ENCODE measurements at places on chromosomes 12 and 14.

DNA sequence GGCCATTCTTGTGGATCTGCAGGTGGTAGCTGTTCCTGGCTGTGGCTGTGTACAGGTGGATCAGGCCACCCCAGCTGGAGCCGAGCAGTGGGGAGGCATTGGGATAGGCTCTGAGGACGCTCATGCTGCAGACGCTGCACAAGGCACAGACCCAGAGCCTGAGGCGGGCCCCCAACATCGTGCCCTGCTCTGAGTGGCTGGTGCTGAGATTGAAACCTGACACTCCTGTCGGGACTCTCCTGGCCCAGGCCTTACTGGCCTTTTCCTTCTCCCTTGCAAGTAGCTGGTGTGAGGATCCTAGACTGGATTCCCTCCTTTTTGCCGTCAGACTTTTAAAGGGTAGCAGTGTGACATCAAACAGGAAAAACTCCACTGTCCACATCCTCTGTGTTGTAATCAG lies at the start of gene FGF23:
Gene FGF23, minus strand, starts transcription at position 308 of the 400 bp plus-strand sequence. Its CDS starts 130 bp downstream, at position 178.
- H3K27ac ChIP-seq, result no peak within 1 kb of the TSS
- H3K4me1 ChIP-seq, result no peaks in the 10 kb centered on the region
- DNase-seq, result no peak
- no peak within 1 kb of the TSS for H3K4me3 ChIP-seq
- no peaks in the 10 kb centered on the region for H3K27me3 ChIP-seq

DNA sequence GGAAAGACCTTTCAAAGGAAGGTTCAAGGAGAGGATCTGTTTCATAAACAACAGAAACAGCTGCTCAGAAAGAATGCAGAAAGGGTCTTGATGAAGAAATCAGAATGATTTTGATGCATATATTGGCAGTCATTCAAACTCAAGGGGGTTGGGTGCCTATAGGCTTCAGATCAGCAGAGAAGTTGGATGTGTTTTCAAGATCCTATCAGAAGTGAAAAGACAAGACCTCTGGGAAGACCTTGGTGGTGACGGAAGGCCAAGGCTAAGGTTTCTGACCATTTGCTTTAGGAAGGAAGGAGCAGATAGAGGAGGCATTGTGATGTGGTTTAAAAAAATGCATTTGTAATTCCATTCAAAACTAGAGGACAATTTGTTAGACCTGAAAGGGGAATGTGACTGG lies 15.2 kb upstream of the PTPRB start:
- no peaks in the 10 kb centered on the region for H3K4me1 ChIP-seq
- H3K27me3 ChIP-seq, result no peaks in the 10 kb centered on the region
- no peak overlapping the region for H3K27ac ChIP-seq
- no peak overlapping the region for H3K4me3 ChIP-seq

GRCh38 chr12:52901715-52902541 lies 2.9 kb downstream of the KRT8 start:
- H3K27me3 ChIP-seq, result no peaks in the 10 kb centered on the region
- no peak overlapping the region for H3K4me3 ChIP-seq
- H3K36me3 ChIP-seq, result no peaks in the 10 kb centered on the region
- DNase-seq, result no peak

GRCh38 chr12:10130042-10130441 lies at the start of gene CLEC7A:
Gene CLEC7A, minus strand, starts transcription at chr12:10130199. Its CDS starts 117 bp downstream, at chr12:10130082.
- DNase-seq, result no peak
- H3K36me3 ChIP-seq, result no peaks in the 10 kb centered on the region
- H3K27ac ChIP-seq, result no peak within 1 kb of the TSS
- no peaks in the 10 kb centered on the region for H3K27me3 ChIP-seq
- H3K4me1 ChIP-seq, result no peaks in the 10 kb centered on the region

GRCh38 chr12:70852416-70853150 lies 68.0 kb downstream of the PTPRR start:
- H3K4me3 ChIP-seq, result no peak overlapping the region
- H3K27ac ChIP-seq, result no peak overlapping the region

GRCh38 chr14:41498959-41499358 lies 107.7 kb upstream of the LRFN5 start:
- no peak for DNase-seq
- no peaks in the 10 kb centered on the region for H3K36me3 ChIP-seq
- no peak overlapping the region for H3K27ac ChIP-seq
- no peak overlapping the region for H3K4me3 ChIP-seq

GRCh38 chr12:114916541-114916940 lies 232.6 kb upstream of the TBX3 start:
- no peaks in the 10 kb centered on the region for H3K4me1 ChIP-seq
- H3K27ac ChIP-seq, result no peak overlapping the region
- DNase-seq, result no peak
- H3K36me3 ChIP-seq, result no peaks in the 10 kb centered on the region
- H3K27me3 ChIP-seq, result no peaks in the 10 kb centered on the region

DNA sequence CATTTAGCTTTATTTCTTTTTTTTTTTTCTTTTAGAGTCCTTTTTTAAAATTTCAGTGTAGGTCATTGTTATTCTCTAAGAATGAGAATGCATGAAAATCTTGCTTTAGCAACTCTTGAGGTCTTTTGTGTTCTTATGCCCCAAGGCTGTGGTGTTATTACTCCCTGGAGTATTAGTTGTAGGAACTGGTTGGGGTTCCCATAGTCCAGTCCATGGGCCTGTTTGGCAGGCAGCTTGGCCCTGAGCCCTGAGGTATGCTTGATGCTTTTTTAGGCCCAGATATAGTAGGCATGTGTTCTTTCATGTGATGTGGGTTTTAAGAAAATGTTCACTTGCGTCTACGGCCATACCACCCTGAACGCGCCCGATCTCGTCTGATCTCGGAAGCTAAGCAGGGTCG lies 1.6 kb downstream of the FAM234B start:
- H3K27ac ChIP-seq, result no peak overlapping the region
- no peak overlapping the region for H3K4me3 ChIP-seq
- H3K36me3 ChIP-seq, result no peaks in the 10 kb centered on the region
- H3K27me3 ChIP-seq, result no peaks in the 10 kb centered on the region
- peaks cover 15% of the 10 kb centered on the region for H3K4me1 ChIP-seq

GRCh38 chr12:54749191-54749818 lies 101.1 kb upstream of the DCD start:
- no peak for DNase-seq
- H3K36me3 ChIP-seq, result no peaks in the 10 kb centered on the region
- no peak overlapping the region for H3K27ac ChIP-seq
- H3K4me3 ChIP-seq, result no peak overlapping the region

GRCh38 chr12:113889076-113889475 lies 77.0 kb downstream of the RBM19 start:
- DNase-seq, result no peak
- H3K27me3 ChIP-seq, result no peaks in the 10 kb centered on the region
- peaks cover 12% of the 10 kb centered on the region for H3K36me3 ChIP-seq
- H3K4me1 ChIP-seq, result no peaks in the 10 kb centered on the region
- no peak overlapping the region for H3K4me3 ChIP-seq
- no peak overlapping the region for H3K27ac ChIP-seq

- no peaks in the 10 kb centered on the region for H3K4me1 ChIP-seq
- H3K27ac ChIP-seq, result no peak overlapping the region
- peaks cover 18% of the 10 kb centered on the region for H3K36me3 ChIP-seq
- no peak for DNase-seq
- no peaks in the 10 kb centered on the region for H3K27me3 ChIP-seq
Observed at GRCh38 chr14:90781344-90781761, 34.9 kb downstream of the TTC7B start.

GRCh38 chr14:93938751-93939303 lies 11.7 kb downstream of the FAM181A start:
- peaks cover 25% of the 10 kb centered on the region for H3K36me3 ChIP-seq
- no peak overlapping the region for H3K27ac ChIP-seq
- no peaks in the 10 kb centered on the region for H3K27me3 ChIP-seq
- peaks cover 23% of the 10 kb centered on the region for H3K4me1 ChIP-seq

DNA sequence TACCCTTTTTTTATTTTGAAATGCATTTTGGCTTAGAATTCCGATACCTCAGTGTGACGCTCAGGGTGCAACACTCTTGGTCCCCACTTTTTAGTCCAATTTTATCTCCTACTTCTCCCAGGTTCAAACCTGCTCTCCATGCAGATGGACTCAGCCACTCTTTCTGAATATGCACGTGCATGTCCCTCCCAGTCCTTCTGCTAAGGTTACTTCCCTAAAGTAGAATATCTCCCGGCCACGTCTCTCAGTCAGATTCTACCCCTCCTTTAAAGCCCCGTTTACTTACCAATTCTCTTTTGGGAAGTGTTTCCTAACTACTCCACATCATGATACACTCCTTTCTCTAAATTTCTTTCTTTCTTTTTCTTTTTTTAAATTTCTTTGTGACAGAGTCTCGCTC lies 15.5 kb upstream of the PARP11 start:
- no peak for DNase-seq
- H3K4me1 ChIP-seq, result no peaks in the 10 kb centered on the region
- H3K36me3 ChIP-seq, result no peaks in the 10 kb centered on the region
- H3K27me3 ChIP-seq, result peaks cover 4% of the 10 kb centered on the region

DNA sequence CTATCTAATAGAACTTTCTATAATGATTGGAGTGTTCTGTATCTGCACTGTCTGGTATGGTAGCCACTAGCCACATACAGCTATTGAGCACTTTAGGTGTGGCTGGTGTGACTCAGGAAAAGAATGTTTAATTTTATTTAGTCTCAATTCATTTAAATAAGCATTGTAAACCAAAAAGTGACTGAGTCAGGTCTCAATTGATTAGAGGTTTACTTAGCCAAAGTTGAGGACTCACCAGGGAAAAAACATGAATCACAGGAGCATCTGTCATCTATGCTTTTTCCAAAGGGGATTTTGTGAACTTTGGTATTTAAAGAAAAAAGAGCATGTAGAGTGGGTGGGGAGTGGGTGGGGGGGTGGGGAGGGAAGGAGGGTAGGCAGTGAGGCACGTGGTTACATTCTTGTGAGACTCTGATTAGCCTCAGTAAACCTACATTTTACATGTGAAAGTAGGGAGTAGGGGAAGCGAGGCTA lies 473.1 kb downstream of the ATP23 start:
- H3K27ac ChIP-seq, result peak overlapping the region; percentile 65
- no peaks in the 10 kb centered on the region for H3K27me3 ChIP-seq
- H3K4me3 ChIP-seq, result no peak overlapping the region
- DNase-seq, result no peak
- peaks cover 16% of the 10 kb centered on the region for H3K4me1 ChIP-seq
- H3K36me3 ChIP-seq, result no peaks in the 10 kb centered on the region

GRCh38 chr14:64387232-64387781 lies 846 bp upstream of the MTHFD1 start:
- H3K27me3 ChIP-seq, result no peaks in the 10 kb centered on the region
- H3K36me3 ChIP-seq, result no peaks in the 10 kb centered on the region
- no peaks in the 10 kb centered on the region for H3K4me1 ChIP-seq
- DNase-seq, result peak; percentile 48
- H3K27ac ChIP-seq, result peak overlapping the region; percentile 96
- peak overlapping the region; percentile 60 for H3K4me3 ChIP-seq

- H3K36me3 ChIP-seq, result no peaks in the 10 kb centered on the region
- H3K27me3 ChIP-seq, result no peaks in the 10 kb centered on the region
- no peak overlapping the region for H3K27ac ChIP-seq
- no peak overlapping the region for H3K4me3 ChIP-seq
- no peaks in the 10 kb centered on the region for H3K4me1 ChIP-seq
Observed at GRCh38 chr12:104234926-104235499, 19.4 kb downstream of the TXNRD1 start.

- peaks cover 3% of the 10 kb centered on the region for H3K4me1 ChIP-seq
- no peak overlapping the region for H3K4me3 ChIP-seq
- DNase-seq, result no peak
- H3K27me3 ChIP-seq, result no peaks in the 10 kb centered on the region
- no peak overlapping the region for H3K27ac ChIP-seq
Observed at GRCh38 chr12:24173067-24173466, 223.6 kb upstream of the SOX5 start.

- H3K27ac ChIP-seq, result no peak overlapping the region
- no peak for DNase-seq
- H3K4me1 ChIP-seq, result no peaks in the 10 kb centered on the region
- no peak overlapping the region for H3K4me3 ChIP-seq
Observed at GRCh38 chr12:117507548-117507947, 146.1 kb upstream of the NOS1 start.

DNA sequence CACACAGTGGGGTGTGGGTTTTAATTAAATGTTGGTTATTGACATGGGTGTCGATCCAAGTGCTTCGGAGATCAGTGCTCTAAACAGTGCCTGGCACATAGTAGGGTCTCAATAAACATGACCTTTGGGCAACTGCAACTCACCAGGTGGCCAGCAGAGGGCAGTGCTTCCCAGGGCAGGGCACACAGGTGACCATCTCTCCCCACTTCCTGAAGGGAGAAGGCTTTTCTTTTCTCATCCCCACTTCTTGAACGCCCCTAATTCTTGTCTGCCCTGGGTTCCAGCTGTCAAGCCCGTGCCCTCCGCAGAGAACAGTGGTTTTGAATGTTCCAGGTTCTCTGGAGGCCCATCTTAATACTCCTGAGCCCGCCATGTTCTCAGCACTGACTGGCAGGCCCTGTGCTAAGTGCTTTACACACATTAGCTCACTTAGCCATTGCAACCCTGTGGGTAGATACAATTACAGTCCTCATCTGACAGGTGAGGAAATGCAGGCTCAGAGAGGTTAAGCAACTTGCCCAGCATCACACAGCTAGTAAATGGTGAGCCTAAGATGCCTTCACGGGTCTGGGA lies 16.3 kb downstream of the RAPGEF3 start:
- H3K4me3 ChIP-seq, result no peak overlapping the region
- no peaks in the 10 kb centered on the region for H3K27me3 ChIP-seq
- no peaks in the 10 kb centered on the region for H3K36me3 ChIP-seq
- no peak overlapping the region for H3K27ac ChIP-seq
- peaks cover 19% of the 10 kb centered on the region for H3K4me1 ChIP-seq
- peak; percentile 47 for DNase-seq

DNA sequence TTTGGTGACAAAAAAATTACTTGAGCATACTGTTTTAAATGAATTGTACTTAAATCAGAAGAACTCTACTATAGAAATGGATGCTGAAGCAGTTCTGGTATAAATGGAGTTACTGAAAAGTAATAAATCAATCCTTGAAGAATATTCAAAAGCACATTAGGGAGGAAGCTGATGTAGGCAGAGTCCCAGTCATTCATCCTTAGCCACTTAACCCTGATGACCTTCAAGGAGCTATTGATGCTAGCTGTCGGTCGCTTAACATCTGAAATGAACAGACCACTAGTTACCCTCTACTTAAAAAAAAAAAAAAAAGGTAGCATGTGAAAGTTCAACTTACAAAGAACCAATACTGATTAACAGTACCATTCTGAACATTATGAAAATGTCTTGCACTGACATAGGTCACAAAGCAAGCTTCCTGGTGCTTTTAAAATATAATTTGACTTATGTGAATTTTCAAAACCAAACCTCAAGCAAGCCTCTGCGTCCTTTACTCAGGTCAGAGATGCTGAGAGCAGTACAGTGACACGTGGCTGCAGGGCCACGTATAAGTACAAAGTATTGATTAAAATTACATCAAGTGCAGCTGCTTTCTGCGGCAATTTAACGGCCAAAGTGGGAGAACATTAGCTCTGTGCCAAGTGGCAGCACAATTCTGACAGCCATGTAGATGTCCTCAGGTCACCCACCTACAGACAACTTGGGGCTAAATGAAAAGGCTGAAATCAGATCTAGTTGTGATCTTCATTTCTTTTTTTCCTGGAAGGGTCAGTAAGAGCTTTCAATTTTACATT lies 18.1 kb downstream of the PPM1H start:
- H3K27ac ChIP-seq, result no peak overlapping the region
- no peak overlapping the region for H3K4me3 ChIP-seq
- H3K36me3 ChIP-seq, result no peaks in the 10 kb centered on the region
- no peak for DNase-seq

GRCh38 chr12:94829552-94829951 lies 173.9 kb downstream of the NDUFA12 start:
- DNase-seq, result no peak
- no peak overlapping the region for H3K4me3 ChIP-seq
- no peaks in the 10 kb centered on the region for H3K27me3 ChIP-seq
- H3K36me3 ChIP-seq, result no peaks in the 10 kb centered on the region
- no peak overlapping the region for H3K27ac ChIP-seq

- peak overlapping the region; percentile 32 for H3K4me3 ChIP-seq
- H3K27ac ChIP-seq, result peak overlapping the region; percentile 97
- H3K4me1 ChIP-seq, result peaks cover 77% of the 10 kb centered on the region
- peaks cover 29% of the 10 kb centered on the region for H3K36me3 ChIP-seq
- H3K27me3 ChIP-seq, result no peaks in the 10 kb centered on the region
Observed at GRCh38 chr14:22849212-22849819, 12.9 kb downstream of the MMP14 start.
